ENCODE measurements at places on chromosomes 2 and 18.

- DNase-seq, result no peak
Measured at GRCh38 chr2:61288070-61288841, 126.3 kb downstream of the C2orf74 start.

DNA sequence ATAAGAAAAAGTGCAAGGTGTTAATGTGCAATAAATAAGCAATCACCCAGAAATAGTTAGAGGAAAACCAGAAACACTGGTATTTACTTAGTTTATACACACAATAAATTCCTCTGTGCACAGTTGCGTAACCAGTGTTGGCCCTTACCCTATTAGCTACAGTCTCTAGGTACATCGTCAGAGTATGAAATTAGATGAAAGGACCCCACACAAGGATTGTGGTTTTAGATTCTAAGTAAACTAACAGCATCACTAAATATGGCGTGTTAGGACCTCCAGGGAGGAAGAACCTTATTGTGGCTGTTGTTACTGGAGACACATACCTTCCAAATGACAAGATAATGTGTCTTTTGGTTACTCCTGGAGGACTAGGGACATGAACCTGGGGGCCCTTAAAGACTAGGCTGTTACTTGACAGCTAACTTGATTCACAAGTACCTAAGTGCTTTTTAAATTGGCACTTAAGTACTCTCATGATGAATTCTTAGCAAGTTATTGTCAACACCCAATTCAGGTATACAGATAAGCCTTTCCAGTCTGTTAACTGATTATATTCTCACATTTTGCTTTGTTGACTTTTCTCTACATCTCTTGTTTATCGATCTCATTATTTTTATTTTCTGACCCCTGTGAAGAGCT, 115.3 kb downstream of the FEZ2 start:
- DNase-seq, result no peak

GRCh38 chr2:47189635-47190034, 34.5 kb upstream of the STPG4 start:
- DNase-seq, result no peak

DNA sequence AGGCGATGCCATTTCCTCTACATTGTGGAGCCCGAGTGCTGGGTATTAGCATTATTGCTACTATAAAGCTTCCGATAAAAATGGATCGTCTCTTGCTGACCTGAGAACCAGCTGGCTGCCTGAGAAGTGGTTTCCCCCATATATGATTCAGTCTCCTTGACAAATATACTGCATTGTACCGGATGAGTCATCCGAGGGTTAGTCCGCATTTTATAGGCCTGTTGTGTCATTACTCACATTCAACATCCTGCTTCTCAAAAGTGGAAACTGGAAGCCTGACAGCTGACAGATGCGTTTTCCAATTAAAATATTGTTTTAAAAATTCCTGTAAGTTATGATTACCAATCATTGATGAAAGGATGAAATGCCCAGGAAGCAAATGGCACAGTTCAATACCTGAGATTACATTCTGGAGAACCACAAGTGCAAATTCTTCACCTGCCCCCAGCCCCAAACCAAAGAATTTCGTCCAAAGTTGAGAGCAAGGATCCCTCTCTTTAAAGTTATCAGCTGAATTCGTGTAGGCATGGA, 65.7 kb downstream of the SPRED2 start:
- no peak for DNase-seq

GRCh38 chr2:200193331-200193730, 113.2 kb upstream of the SPATS2L start:
- DNase-seq, result no peak

DNA sequence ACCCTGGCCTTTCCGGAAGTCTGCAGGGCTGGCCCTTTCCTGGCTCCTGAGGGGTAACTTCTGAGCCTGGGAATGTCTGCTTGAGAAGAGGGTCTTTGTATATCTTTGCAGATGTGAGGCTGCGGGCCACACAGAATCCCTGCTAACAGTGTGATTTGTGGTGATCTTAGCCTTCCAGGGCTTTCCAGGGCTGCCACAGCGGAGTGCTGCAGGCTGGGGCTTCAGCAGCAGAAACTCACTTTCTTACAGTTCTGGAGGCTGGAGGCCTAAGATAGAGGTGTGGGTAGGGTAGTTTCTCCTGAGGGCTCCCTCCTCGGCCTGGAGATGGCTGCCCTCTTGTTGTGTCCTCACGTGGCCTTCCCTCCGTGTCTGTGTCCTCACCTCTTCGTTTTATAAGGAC, 294.7 kb upstream of the HS6ST1 start:
- DNase-seq, result no peak

- no peak for DNase-seq
Measured at GRCh38 chr2:50952596-50952995, 79.3 kb downstream of the NRXN1 start.

DNA sequence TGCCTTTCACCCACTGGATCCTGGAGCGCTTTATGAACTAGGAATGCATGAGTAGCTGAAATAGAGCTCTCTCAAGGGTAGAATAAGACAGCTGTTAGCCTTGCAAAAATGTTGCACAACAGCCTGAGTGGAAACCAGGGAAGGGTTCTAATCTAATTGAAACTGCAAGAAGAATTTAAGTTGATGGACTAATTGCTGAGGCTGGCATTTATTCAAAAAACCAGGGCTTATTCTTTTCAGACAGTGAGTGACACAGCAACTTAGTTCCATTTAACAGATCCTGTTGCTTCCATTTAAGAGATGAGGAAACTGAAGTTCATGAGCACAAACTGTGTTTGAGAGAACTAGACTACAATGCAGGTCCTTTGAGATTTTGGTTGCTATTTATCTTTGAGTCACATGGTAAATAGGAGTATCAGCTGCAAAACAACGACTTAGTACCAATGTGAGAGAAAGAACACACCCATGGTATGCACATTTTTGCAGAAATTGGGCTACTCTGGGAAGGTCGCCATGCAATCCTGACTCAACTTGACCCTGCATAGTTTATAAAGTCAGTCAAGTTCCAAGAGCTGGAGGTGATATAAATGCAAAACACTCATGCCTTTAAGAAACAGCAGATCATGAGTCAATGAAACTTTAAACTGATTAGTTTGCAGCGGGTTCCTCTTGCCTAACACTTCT, 76.4 kb upstream of the PARD3B start:
- no peak for DNase-seq

DNA sequence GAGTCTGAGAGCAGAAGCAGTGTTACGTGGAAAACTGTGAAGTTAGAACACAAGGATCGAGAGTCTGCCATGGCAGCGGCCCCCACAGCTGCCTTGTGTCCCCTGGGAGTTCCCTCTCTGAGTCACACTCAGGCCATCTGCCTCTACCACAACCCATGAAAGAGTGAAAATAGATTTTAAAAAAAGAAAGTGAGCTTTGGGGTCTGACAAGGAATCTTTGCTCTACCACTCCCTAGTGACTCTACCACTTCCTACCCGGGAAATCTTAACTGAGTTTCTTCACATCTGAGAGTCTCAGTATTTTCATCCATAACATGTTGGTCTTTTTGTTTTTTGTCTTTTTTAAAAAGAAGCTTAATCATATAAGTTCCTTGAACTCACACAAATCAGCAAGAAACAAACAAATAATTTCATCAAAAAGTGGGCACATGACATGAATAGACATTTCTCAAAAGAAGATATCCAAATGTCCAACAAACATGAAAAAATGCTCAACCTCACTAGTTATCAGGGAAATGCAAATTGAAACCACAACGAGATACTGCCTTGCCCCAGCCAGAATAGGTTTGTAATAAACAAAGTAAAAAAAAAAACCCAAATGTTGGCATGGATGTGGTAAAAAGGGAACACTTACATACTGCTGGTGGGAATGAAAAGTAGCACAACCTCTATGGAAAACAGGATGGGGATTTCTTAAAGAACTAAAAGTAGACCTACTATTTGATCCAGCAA, 2.4 kb upstream of the MSGN1 start:
- DNase-seq, result no peak

DNA sequence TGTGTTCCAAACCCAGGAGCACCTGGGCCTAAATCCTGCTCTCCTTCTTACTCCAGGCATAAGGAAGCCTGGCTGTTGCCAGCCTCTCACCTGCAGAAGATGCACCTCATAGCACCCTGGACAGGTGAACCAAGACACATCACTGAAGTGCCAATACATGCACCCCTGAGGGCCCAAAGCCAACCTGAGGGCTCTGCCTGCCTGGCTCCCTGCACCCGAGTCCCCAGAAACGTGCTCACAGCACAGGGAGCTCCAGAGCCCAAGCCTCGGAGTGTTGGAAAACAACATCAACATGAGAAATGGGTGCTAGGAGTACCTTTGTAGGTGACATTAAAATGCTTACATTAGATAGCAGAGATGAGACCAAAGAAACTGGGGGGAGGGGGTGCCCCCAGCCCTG, 96.3 kb upstream of the RAB6C start:
- no peak for DNase-seq

- DNase-seq, result no peak
Measured at GRCh38 chr2:160615706-160616105, 122.1 kb upstream of the RBMS1 start.

DNA sequence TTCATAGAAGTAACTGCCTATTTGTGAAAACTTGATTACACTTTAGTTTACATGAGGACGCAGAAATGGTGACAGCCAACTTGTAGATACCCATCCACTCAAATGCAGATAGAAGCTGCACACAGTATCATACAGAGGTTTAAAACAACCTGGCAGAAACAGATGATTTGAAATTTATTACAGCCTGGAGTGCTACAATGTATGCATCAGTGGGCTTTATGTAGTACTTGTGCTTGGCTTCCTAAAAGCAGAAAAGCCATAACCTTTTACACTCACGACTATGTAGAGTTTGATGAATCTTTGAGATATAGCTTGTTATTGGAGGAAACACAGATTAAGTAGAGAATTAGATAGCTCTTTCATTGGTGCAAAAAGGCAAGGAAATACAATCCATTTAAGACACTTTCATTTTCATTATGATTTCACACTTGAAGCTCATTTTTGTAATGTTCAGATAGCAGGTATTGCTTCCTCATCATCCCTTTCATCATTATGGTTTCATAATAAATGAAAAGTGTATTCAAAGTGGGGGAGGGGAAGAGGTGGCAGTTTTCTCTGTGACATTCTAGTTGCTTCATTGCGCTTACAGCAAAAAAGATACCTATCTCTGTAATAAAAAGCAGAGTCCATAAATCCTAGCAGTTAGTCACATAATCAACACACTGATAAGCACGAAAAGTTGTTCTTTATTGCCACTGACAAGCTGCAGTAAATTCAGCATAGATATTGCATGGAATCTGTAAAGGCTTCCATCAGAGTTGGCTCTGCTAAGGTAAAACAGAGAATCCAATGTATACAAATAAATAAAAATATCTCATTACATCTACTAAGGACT, 789.8 kb upstream of the FSHR start:
- no peak for DNase-seq

- no peak for DNase-seq
Measured at GRCh38 chr2:186919296-186919695, 70.3 kb upstream of the ZSWIM2 start.

GRCh38 chr2:212032032-212032431, 506.6 kb downstream of the ERBB4 start:
- no peak for DNase-seq
